MCF 10A (cell line): ENCODE measurements at places on chromosomes 16 and 17. TPM values are rescaled to one million over a fixed set of nuclear protein-coding genes. Genes with fewer than 3 reads are reported as not detected.
A peak's percentile ranks its signal among the peaks of the same experiment; 100 is the strongest.

The NOD2 gene
- 1.7 and 4.2 TPM in 2 replicates for total RNA-seq

GRCh38 chr16:49148410-49148809 is 133.2 kb downstream of the CBLN1 start:
- no peaks in the 10 kb centered on the region for H3K27me3 ChIP-seq
- H3K4me1 ChIP-seq, result no peaks in the 10 kb centered on the region
- no peak overlapping the region for H3K27ac ChIP-seq
- no peak overlapping the region for H3K4me3 ChIP-seq
- no peaks in the 10 kb centered on the region for H3K36me3 ChIP-seq
- no peak for DNase-seq

The NGFR gene
- total RNA-seq, result 0.22 and 0.26 TPM in 2 replicates

The KLHL10 gene
- total RNA-seq, result not detected in 2 replicates

DNA sequence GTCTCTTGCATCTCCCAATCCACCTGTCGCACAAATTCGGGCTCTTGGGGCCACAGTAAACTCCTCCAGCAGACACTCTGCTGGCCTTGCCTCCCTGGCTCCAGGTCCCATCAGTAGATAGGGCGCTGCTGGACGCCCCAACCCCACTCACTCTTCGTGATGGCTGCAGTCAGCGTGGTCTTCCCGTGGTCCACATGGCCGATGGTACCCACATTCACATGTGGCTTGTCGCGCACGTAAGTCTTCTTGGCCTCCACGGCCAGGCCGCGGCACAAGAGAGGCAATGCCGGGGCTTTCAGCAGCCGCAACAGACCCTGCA is 428 bp downstream of the TUFM start:
- DNase-seq, result no peak
- peak overlapping the region; percentile 99 for H3K27ac ChIP-seq
- no peaks in the 10 kb centered on the region for H3K27me3 ChIP-seq
- peak overlapping the region; percentile 99 for H3K4me3 ChIP-seq

DNA sequence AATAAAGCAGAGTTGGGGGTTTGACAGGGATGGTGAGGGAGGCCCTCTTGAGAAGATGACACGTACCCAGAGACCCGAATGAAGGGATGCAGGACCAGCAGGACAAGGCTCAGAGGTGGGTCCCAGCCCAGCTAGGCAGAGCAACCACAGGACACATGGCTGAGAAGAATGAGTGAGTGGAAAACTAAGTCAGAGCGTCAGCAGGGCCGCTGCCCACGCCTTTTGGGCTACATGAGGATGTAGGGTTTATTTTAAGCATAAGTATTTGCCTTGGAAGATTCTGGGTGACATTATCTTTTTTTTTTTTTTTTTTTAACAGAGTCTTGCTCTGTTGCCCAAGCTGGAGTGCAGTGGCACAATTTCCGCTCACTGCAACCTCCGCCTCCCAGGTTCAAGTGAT is 176.0 kb downstream of the TMEM132E start:
- no peaks in the 10 kb centered on the region for H3K4me1 ChIP-seq
- no peak for DNase-seq
- no peak overlapping the region for H3K27ac ChIP-seq
- H3K36me3 ChIP-seq, result no peaks in the 10 kb centered on the region

The ARMC5 gene
- 8.1 and 10.1 TPM in 2 replicates for total RNA-seq

- H3K27ac ChIP-seq, result no peak overlapping the region
- no peaks in the 10 kb centered on the region for H3K36me3 ChIP-seq
- no peak for DNase-seq
- no peak overlapping the region for H3K4me3 ChIP-seq
- no peaks in the 10 kb centered on the region for H3K27me3 ChIP-seq
Measured at GRCh38 chr17:78589031-78589675, 12.0 kb upstream of the DNAH17 start.

GRCh38 chr16:69382421-69382820 is 3.4 kb downstream of the TERF2 start:
- no peaks in the 10 kb centered on the region for H3K27me3 ChIP-seq
- peaks cover 18% of the 10 kb centered on the region for H3K4me1 ChIP-seq
- no peak for DNase-seq
- H3K36me3 ChIP-seq, result peaks cover 75% of the 10 kb centered on the region

The SLC5A2 gene
- not detected in 2 replicates for total RNA-seq

DNA sequence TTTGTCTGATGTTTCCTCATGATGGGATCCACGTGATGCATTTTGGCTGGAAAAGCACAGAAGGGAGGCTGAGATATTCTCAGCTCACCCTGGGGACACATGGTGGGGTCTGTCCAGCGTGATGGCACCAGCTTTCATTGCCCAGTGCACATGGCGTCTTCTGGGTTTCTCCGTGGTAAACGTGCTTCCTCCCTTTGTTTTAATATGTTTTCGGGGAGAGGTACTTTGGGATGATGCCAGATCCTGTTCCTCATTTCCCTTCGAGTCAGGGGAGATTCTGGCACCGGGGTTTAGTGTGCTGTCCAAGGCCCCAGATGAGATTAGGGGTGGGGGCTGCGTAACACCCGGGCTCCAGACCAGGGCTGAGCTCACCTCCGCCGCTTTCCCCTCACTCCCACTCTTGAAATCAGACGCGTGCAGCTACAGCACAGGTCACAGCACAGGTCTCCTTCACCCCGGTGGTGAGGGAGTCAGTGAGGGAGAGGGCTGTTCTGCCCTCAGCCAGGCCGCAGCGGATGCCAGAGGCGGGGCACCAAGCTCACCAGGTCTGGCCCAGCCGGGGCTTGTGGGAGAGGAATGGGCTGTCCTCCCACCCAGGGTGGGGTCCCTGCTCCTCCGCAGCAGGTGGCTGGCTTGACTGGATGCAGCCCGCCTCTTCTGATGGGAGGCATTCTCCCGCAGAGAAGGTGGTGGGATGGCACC is 33.9 kb downstream of the COX4I1 start:
- no peak overlapping the region for H3K27ac ChIP-seq
- no peak overlapping the region for H3K4me3 ChIP-seq
- no peaks in the 10 kb centered on the region for H3K36me3 ChIP-seq
- H3K4me1 ChIP-seq, result no peaks in the 10 kb centered on the region

DNA sequence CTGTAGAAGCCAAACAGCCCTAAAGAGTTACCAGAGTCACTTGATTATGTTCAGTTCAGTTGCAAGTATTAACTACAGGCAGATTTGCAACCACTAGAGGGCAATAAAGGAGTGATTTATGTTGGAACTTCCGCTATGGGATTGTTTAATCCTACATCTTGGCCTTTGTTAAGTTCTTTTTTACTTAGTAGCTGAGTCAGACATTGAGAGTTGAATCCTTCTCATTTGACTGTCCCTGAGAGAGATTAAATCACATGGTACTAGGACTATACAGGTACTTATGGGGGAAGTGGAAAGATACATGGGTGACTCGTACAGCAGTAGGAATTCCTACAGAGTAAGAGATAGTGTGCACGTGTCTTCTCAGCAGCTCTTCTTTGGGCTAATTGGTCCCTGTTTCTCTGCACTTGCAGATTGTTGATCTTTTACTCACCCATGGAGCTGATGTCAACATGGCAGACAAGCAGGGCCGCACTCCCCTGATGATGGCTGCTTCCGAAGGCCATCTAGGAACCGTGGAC is 40.3 kb downstream of the CYB561 start:
- DNase-seq, result peak; percentile 66
- no peaks in the 10 kb centered on the region for H3K27me3 ChIP-seq
- no peak overlapping the region for H3K27ac ChIP-seq
- no peak overlapping the region for H3K4me3 ChIP-seq
- peaks cover 33% of the 10 kb centered on the region for H3K36me3 ChIP-seq

GRCh38 chr16:54242199-54242598 is 44.4 kb downstream of the IRX3 start:
- H3K27me3 ChIP-seq, result no peaks in the 10 kb centered on the region
- no peaks in the 10 kb centered on the region for H3K36me3 ChIP-seq
- no peak overlapping the region for H3K27ac ChIP-seq
- DNase-seq, result peak; percentile 21
- no peaks in the 10 kb centered on the region for H3K4me1 ChIP-seq

- H3K27ac ChIP-seq, result no peak overlapping the region
- H3K4me1 ChIP-seq, result no peaks in the 10 kb centered on the region
- H3K36me3 ChIP-seq, result no peaks in the 10 kb centered on the region
- DNase-seq, result no peak
- peaks cover 8% of the 10 kb centered on the region for H3K27me3 ChIP-seq
- H3K4me3 ChIP-seq, result no peak overlapping the region
Measured at GRCh38 chr16:2404099-2404498, 25.1 kb upstream of the CCNF start.

DNA sequence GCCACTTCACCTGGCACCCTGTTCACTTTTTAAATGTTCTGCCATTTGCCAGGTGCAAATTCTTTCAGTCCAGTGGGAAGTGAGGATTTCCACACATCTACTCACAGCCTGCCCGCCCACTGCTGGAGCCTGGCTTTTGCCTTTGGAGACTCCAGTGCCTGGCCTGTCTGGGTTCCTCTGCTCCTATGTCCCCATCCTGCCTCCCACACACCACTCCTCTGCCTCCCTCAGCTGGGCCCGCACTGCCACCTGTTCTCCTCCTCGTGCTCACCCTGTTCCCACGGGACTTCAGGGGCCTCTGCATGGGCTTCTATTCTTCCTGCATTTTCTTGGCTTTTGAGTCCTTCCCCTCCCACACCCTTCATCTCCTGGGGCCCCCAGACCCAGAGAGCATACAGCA is 7.9 kb upstream of the NDRG4 start:
- no peaks in the 10 kb centered on the region for H3K27me3 ChIP-seq
- H3K4me1 ChIP-seq, result no peaks in the 10 kb centered on the region
- no peak overlapping the region for H3K27ac ChIP-seq
- no peaks in the 10 kb centered on the region for H3K36me3 ChIP-seq
- no peak for DNase-seq
- H3K4me3 ChIP-seq, result no peak overlapping the region

DNA sequence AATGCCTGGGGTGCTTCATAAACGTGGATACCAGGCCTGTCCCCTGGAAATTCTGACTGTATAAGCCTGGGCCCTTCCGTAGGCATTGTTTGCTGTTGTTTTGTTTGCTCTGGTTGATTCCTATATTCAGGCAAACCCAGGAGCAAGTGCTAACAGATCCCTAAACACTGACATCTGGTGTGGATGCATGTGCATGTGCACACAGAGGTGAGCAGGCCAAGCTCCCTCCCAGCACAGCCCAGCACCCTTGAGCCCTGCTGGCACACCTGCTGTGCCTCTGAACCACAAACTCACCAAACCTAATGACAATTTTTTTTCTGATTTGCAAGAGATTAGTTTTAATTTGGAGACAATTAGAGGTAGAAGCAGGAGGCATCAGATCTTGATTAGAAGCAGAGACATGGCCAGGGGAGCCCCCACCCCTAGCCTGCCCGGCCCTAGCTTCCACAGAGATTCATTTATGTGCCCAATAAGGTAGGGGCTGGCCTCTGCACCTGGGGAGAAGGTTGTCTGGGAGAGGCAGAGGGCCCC is 40.4 kb downstream of the TMEM132E start:
- no peak for DNase-seq
- no peaks in the 10 kb centered on the region for H3K4me1 ChIP-seq
- no peaks in the 10 kb centered on the region for H3K27me3 ChIP-seq
- no peak overlapping the region for H3K27ac ChIP-seq
- H3K4me3 ChIP-seq, result no peak overlapping the region

GRCh38 chr17:42133461-42134041 is 10.9 kb downstream of the HSPB9 start:
- peaks cover 75% of the 10 kb centered on the region for H3K36me3 ChIP-seq
- no peak overlapping the region for H3K27ac ChIP-seq
- H3K4me1 ChIP-seq, result peaks cover 20% of the 10 kb centered on the region

DNA sequence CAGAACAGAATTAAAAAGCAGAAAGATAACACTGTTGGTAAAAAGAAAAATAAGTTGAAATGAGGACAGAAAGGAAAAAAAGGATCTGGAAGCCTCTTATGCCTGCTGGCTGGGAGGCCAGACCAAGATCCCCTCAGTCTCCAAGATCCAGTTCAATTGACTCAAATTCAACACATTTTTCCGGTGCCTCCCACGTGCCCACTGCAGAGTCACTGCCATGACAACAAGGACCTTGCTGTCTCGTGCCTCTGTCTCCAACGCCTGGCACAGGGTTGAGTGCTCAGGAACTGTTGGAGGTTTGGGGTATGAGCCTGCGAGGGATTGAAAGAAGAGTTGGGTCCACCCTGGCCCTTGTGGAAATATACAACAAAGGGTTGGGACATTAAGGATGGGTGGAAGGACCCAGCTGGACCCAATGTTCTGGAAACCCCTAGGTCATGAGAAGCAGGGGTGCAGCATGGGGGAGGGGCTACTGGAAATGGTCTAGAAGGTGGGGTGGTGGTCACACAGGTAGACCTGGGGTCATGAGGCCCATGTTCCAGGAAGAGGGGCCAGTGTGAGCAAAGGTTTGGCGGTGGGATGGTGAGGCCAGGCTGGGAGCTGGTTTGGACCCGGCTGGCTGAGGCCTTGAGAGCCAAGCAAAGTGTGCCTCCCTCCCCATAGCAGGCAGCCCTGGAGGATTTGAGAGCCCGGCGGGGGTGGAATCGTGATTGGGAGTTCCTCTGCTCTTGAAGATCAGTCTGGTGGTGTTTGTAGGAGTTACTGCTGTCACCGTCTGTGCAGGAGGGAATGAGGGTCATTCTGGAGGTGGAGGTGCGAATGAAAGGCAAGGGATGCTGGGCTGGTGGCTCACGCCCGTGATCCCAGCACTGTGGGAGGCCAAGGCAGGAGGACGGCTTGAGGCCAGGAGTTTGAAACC is 1.3 kb downstream of the IL34 start:
- DNase-seq, result no peak
- H3K4me1 ChIP-seq, result peaks cover 5% of the 10 kb centered on the region
- no peak overlapping the region for H3K4me3 ChIP-seq
- H3K27me3 ChIP-seq, result no peaks in the 10 kb centered on the region

- no peaks in the 10 kb centered on the region for H3K27me3 ChIP-seq
- H3K4me1 ChIP-seq, result peaks cover 13% of the 10 kb centered on the region
- no peak overlapping the region for H3K27ac ChIP-seq
- DNase-seq, result no peak
Measured at GRCh38 chr17:81242421-81243332, 3.6 kb downstream of the NDUFAF8 start.

DNA sequence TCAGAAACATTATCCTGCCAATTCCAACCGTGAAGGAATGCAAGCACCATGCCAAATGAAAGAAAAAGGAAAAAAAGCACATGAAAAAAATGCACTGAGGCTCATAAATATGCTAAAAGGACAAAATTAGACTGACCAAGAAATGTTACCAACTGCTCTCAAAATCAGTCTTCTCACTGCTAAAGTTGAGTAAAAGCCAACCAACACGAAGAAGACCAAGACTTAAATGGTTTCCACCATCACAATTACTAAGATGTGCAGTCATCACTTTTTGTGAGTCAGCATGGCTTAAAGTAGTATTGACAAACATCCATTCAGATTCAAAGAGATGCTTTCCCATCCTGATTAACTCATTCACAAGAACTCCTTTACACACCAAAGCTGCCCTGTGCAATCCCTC is 16.4 kb downstream of the CDYL2 start:
- H3K27me3 ChIP-seq, result no peaks in the 10 kb centered on the region
- H3K4me1 ChIP-seq, result peaks cover 5% of the 10 kb centered on the region
- H3K27ac ChIP-seq, result no peak overlapping the region
- H3K36me3 ChIP-seq, result no peaks in the 10 kb centered on the region
